Progenitor cell of endocrine pancreas (in vitro differentiated cells): ENCODE measurements at places on chromosomes 7 and 10.

DNA sequence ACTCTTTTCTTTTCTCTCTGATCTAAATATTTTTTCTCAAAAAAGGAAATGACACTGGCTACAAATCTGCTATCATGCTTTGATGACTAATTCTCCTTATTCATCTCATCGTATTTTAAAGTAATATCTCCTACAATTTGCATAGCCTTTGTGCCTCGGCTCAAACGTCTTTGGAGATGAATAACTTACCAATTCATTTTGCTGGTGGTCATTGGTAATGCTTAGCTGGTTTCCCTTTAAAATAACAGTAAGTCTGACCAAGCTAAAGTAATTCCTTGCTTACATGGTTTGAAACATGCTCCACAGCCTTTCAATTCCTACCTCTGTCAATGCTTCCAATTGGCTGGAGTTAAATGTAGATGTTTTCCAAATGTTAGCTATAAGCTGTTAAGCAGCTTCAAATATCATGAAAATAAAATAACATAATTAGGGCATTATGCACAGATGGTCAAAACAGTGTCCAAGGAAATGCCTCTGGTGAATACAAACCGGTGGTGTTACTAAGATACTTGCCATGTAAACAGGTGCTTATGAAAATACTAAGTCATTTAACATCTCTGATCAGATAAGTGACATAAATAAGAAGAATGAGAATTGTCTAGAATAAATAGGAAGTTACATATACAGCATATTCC lies 435.0 kb downstream of the POM121L12 start:
- DNase-seq: no peak

- peak; percentile 59 for DNase-seq
Measured at GRCh38 chr10:114304571-114305421, 65.7 kb downstream of the VWA2 start.

GRCh38 chr10:60388709-60389301 lies 870 bp downstream of the ANK3 start:
- no peak for DNase-seq

GRCh38 chr10:2509081-2509531 lies 558.2 kb upstream of the PFKP start:
- DNase-seq: no peak

- no peak for DNase-seq
Measured at GRCh38 chr10:130009228-130009627, 45.2 kb upstream of the EBF3 start.

- DNase-seq: no peak
Measured at GRCh38 chr10:28177944-28178637, 124.8 kb downstream of the MPP7 start.
